Pons (tissue), 1 donor: ENCODE measurements at places on chromosomes 2 and 18.
A peak's percentile ranks its signal among the peaks of the same experiment; 100 is the strongest.

- no peak for DNase-seq
Measured at GRCh38 chr2:39437522-39438296, 624 bp upstream of the MAP4K3 start.

GRCh38 chr2:132482821-132483220 is 66.2 kb downstream of the GPR39 start:
- no peak for DNase-seq

- no peak for DNase-seq
Measured at GRCh38 chr2:21330786-21331391, 207.1 kb downstream of the TDRD15 start.

DNA sequence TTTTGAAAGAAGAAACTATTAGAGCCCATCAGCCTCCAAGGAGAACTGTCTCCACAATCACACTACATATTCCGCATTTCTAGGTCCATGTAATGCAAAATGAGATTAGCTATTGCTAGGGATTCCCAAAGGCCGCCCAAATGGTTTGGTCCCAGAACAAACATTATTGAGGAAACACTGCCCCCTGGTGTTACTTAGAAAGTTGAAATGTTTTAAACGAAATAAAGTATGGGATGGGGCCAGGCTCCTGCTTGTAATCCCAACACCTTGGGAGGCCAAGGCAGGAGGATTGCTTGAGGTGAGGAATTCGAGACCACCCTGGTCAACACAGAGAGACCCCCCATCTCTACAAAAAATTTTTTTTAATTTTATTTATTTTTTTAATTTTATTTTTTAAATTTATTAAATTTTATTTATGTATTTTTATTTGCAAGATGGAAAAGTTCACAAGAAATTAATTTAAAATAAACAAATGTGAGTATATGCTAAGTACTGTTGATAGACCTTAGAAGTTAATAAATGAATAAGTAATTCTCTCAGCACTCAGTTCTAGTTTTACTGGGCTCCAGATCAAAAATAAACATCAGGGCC is 5.5 kb downstream of the NHEJ1 start:
- peak; percentile 86 for DNase-seq

GRCh38 chr2:109402980-109403840 is 210.6 kb downstream of the SEPTIN10 start:
- no peak for DNase-seq

DNA sequence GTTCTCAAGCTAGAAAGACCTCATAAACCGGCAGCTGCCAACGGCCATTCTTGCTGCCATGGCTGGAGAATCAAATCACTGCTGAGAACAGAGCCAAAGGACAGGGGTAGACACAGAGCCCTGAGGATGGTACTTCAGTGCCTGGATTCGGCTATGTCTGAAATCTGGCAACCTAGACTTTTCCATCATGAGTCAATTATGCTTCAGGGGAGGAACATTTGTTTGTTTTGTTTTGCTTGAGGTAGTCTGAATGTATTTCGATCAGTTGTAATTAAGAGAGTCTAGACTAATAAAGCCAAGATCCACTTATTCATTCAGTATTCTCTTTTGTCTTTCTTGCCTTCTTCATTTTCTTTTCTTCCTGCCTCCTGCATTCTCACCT is 122.8 kb upstream of the SH3BP4 start:
- DNase-seq: no peak

DNA sequence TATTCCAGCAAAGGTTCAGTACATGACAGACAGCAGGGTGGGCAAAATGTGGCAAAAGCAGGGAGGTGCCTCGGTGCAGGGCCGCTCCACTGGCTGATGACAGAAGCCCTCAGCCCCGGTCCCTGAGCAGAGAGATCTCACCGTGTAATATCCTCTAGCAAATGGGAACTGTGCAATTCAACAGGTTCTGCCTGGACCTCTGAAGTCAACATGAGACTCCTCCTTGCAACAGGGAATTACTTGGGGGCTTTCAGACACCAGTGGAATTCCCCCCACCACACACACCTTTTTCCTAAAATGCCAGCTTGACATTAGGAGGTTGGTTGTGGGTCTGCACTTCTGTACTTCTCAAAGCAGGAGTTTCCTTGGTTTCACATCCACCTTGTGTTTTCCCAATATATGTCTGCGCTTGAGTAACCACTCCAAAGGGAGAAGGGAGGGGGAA is 50.8 kb downstream of the SPRED2 start:
- no peak for DNase-seq

- DNase-seq: no peak
Measured at GRCh38 chr2:201471732-201472393, 20.3 kb downstream of the STRADB start.

- no peak for DNase-seq
Measured at GRCh38 chr2:74845991-74846390, 12.1 kb downstream of the HK2 start.

- no peak for DNase-seq
Measured at GRCh38 chr2:207768866-207769596, 675 bp downstream of the FZD5 start.

DNA sequence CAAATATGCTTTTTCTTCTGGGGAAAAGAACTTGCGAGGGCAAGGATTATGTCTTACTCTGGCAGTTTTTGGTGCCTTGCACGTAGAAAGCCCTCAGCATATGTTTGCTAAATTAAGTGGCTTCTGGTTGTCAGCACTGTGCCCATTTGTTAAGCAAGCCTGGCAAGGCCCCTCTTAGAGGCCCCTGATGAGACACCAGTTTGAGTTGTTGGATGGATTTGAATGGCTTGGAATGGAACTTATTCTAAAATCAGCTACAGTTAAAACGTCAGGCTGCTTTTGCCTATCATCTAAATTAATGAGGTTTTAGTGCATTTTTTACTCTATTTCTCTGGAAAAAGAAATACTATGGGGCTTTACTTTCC is 28.2 kb downstream of the TMEM182 start:
- no peak for DNase-seq

DNA sequence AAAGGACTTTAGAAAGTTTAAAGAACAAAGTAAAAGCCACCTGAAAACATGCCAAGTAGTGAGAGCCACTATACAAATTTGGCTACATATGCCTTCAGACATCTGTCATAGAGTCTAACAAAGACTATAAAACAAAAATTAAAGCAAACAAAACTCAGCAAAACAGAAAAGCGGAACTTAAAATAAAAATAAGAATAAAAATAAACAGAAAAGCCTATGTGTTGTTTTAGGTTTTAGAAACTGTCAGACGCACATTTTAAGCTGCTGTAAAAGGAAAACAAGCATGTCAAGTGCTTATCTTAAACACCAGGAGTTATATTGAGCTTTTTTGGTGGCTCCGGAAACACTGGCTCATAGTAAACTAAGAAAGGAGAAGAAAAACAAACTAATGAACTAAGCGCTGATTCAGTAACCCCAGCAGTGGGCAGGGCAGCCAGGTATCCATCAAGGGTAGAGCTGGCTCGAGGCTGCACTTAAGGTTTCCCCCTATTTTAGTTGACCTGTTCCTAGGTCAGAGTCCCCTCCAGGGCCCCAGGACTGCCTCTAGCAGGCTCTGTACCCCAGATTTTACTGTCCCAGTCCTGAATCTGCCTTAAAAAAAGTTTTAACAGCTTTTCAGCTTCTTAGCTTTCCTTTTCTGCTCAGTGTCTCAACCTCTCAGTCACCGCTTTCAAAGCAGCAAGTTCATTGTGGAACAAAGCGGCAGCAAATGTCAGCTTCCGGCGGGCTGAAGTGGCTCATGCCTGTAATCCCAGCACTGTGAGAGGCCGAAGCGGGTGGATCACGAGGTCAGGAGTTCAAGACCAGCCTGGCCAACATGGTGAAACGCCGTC is 15.4 kb upstream of the RMC1 start:
- peak; percentile 28 for DNase-seq

DNA sequence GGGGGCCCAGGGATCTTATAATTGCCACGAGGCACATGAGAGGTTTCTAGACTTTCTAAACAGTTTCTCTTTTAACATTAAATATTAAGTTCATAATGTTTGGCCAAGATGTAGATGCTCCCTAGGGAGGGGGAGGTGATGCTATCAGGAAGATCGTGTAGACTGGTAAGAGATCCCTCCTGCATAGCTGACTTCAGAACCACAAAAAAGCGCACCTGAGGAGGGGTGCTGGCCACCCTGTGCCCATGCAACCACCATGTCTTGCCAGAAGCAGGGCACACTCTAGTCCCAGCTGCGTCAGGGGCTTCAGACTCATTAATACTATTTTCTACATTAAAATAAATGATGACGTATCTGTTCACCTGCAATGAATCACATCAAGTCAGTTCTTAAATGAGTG is 103.4 kb upstream of the SLC35G4 start:
- DNase-seq: no peak

GRCh38 chr2:188303363-188304031 is 11.8 kb downstream of the GULP1 start:
- DNase-seq: no peak

DNA sequence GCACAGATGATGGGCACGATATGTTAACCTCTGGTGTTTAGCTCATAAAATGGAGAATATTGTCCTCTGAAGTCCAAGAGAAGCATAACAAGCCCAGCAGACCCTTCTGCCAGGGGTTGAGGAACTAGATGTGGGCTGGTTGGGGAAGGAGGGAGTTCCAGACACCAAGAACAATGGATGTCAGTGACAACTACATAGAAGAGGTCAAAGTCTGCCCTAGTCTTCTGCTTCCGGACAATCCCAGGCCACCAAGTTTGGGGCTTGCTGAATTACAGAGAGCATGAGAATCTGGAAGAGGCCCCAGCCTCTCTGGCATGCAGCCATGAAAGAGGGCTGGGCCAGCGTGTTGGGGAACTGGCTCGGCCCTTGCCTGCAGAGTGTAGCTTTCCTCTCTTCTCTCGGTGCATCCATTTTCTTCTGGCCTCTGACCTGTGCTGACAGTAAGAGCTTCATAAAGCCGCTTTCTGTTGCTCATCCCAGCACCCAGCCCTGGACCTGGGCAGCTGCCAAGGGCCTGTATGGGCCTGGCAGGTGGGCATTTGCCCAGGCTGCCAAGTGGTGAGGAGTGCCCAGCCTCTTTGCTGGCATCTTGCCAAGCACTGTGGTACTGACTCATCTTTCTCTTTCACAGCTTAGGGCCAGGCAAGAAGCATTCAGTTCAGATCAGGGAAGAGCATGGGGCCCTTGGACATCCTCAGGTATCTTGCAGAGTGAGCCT is 14.6 kb upstream of the LAPTM4A start:
- peak; percentile 45 for DNase-seq

DNA sequence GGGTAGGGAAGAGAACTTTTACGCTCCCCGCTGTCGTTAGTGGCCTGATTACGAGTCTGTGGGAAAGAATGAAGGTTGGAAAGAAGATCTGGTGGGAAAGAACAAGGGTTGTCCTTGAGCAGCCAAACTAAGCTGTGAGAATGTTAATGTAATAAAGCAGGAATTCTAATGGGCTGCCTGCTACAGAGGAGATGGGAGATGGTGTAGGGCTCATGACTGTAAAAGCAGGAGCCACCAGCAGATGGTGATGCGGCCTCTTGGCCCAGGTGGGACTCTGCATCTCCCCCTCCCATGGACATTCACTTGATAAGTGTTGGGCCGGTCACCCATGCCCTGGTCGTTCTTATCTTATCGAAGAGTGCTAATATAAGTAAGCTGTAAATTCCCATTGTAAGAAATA is 150.0 kb downstream of the NEDD4L start:
- DNase-seq: no peak

- no peak for DNase-seq
Measured at GRCh38 chr2:127201452-127201851, 18.6 kb downstream of the CYP27C1 start.

DNA sequence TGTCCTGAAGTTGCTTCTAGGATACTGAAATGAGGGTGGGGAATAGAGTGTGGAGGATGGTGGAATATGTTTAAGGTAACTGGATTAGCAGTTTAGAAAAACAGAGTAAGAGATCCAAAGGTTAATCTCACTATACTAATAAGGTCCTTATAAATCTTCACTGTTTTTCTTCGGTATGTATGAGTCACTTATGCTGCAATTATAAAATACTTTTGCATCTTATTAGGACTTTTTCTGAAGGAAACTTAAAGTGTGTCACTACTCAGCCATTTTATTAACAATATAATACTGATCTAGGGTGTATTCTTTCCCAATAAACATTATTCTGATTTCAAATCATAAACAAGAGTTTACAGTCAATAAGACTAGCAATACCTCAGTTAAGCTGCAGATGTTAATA is 182.3 kb downstream of the ZNF521 start:
- no peak for DNase-seq

DNA sequence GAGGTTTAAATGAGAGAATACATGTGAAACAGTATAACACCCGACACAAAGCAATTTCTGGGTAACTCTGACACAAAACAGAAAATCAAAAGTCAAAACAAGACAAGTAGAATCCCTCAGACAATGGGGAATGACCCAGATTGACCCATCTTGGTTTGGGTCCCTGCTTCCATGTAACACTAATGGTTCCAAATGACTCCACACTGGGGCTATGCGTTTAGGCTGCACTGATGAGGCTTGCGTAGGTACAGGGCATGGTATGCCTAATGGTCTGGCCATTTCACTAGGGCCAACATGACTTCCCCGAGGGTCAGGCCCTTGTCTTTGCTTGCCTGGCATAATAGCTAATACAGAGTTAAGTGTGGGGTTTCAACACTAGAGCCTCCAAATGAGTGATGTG is 27.2 kb upstream of the NFE2L2 start:
- no peak for DNase-seq

DNA sequence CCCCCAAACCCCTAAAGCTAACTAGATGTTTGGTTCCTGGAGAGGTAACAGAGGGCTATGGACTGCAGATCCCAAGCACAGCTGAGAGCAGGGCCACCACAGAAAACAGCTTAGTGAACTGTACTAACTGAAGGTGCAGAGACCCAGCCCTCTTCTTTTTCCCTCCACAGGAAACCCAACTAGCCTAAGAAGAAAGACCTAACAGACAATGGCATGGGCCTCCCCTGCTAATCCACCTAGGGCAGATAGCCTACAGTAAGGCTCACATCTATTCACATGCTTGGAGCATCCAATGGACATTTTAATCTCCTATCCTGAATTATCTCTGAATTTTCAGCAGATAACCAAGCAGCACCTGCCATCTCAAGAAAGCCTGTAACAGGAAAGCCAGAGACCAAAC is 8.8 kb upstream of the FECH start:
- no peak for DNase-seq

DNA sequence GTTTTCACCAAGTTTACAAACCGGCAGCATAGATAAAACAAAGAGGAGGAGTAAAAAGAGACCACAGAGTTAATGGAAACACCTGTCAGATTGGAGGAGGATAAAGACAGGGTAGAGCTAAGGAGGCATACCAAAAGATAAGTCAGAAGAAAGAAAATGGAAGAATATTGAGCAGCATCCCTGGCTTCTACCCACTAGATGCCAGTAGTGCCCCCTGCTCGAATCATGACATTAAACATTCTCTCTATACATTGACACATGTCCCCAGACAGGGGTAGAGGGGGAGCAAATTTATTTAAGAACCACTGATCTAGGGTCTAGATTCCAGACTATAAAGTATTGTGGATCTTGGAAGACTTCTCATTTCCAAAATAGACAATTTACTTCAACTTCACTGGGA is 159.8 kb upstream of the ETAA1 start:
- no peak for DNase-seq

GRCh38 chr2:213416832-213417231 is 132.6 kb downstream of the SPAG16 start:
- DNase-seq: no peak

DNA sequence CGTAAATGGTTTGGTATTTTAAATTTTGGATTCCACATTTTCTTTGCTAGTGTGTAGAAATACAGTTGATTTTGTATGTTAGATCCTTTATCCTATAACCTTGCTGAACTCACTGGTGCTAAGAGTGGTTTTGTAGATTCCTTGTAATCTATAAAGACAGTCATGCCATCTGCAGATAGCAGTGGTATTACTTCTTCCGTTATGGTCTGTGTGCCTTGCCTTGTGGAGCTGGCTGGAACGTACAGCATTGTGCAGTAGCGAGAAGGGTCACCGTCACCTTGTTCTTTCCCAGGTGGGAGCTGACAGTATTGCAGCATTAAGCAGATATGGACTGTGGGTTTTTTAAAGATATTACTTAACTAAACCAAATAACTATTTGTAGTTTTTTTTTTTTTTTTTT is 33.7 kb downstream of the ATP9B start:
- no peak for DNase-seq
